ENCODE measurements at places on chromosomes 7 and 10.
A peak's percentile ranks its signal among the peaks of the same experiment; 100 is the strongest.

- no peak for DNase-seq
These were observed 574.5 kb downstream of the TYW1 start for GRCh38 chr7:67571026-67571545.

DNA sequence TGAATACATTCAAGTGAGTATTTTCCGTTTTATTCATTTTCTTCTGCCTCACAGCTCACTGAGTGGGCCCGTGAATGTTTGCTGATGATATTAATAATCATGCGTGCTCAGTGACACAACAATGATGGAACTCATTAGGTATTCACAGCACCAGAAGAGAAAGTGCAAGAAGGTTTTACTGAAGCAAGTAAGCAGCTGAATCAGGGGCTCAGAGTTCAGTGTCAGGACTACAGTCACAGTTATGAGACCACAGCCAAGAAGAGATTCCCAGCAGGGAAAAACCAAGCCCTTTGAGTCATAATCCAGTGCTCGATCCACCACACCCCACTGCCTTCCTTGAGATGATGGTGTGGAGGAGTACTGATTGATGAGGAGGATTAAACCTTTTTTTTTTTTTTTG, 247.4 kb downstream of the KIAA1217 start:
- DNase-seq = no peak

DNA sequence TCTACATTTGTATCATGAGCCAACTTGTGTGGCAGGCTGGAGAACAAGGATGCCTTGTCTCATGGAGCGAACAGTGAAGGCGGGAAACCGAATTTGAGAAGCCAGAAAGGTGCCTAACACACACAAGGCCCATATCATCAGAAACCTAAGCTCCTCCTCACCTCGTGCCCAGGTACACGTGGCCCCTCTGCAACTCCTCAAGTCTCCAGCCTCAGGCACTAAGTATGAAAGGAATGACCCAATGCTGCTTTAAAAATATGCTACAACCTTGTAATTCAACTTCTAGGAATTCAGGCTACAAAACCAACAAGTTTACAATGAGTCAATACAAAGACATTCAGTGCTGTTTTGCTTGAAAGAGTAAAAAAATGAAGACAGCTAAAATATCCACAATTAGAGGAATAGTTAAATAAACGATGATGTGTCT, 95.7 kb downstream of the CDK6 start:
- no peak for DNase-seq

DNA sequence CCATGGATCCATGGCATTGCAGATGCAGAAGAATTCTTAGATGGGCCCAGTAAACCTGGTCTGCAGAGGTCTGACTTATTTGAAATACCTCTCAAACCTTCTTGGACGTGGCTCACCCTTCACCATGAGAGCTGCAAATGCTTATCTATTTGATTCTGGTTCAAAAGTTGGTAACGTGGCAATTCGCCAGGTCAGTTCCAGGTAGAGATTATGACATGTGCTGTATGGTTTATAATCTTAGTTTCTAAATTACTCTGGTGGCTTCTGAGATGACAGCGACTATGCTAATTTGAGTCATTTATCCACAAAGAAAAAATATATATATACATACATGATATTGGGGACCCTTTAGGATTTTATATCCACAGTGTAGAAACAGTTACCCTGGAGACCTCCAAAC, 68.8 kb downstream of the NRP1 start:
- DNase-seq = no peak

GRCh38 chr10:34206078-34206934, 608.8 kb downstream of the PARD3 start:
- no peak for DNase-seq

DNA sequence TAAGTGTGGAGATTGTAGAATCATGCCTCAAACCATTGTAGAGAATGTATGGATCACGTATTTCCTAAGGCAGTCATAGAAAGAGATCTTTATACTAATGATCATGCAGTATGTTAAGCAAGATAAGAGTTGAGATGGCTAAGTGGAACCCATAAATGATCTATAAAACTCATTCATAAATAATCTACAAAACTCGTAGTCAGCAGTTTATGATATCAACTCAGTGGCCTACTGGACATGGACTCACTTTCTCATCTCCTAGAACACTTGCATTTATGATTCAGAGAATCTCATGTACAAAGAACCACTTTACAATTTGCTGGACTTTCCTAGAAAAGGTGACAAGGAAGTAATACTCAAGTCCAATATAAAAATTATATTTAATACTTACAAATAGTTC, 339.6 kb downstream of the PCLO start:
- DNase-seq = no peak

GRCh38 chr10:94105226-94105625, 111.5 kb downstream of the PLCE1 start:
- no peak for DNase-seq

- DNase-seq = no peak
These were observed 258.8 kb downstream of the SNX10 start for GRCh38 chr7:26550492-26550891.

DNA sequence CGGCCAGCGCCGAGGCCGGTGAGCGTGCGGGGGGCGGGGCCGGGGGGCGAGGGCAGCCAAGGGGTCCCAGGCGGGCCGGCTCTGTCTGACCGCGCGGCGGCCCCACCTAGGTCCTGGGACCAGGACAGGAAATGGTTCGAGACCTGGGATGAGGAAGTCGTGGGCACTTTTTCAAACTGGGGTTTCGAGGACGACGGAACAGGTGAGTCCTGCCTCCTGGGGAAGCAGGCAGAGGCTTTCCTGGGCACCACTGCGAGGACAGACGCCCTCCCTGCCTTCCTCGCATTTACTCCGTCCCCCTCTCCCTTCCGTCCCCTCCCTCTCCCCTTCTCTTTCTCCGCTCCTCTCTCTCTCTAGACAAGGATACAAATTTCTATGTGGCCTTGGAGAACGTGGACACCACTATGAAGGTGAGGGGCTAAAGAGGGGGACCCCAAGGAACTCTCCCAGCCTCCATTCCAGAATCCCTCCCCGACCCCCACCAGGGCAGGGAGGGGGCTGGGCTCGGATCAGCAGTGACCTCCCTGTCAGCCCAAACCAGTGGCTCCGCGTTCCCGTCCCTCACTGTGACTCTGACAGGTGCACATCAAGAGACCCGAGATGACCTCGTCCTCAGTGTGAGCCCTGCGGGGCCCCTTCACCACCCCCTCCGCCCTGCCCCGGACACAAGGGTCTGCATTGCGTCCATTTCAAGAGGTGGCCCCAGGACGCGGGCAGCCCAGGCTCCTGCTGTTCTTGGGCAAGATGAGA, 2.6 kb upstream of the MUC12 start:
- DNase-seq = no peak

DNA sequence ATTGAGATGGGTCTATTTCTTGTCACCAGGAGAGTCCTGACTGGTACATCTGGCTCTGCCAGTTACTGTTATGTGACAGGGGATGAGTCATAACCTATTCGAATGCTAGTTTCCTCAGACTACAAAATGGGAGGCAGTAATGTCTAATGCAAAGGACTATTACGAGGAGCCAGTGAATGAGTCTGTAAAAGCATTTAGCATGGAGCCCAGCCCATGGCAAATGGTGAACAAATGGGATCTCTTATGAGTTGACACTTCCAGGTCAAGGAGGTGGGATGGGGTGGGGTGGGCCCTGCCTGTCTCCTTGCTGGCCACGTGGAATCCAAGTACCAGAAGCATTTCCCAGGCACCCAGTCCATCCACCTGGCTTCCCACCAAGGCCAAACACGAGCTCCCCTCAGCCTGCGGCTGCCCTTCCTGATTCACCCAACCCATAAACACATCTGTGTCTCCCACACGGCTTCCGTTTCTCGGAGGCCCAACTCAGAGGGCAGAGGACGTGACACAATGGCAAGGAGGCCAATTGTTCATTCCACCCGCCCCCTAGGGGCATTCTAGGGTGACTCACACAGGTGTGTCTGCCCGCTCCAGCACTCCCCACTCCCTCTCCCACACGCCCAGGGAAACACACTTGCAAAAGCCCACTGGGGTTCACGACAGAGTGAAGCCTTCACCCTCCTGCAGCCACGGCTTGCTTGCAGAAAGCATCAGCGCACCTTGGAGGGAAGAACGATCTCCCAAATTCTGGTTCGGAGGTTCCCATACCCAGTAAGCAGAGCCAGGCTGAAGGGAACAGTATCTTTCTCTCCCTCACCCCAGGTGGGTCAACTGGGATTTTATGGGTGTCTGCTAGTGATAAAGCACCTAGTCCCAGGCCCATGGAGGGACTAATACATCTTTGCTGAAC, 109.8 kb downstream of the SH3PXD2A start:
- peak; percentile 26 for DNase-seq
